Stimulated activated CD4-positive, alpha-beta T cell treated with anti-CD3 and anti-CD28 coated beads, Interleukin-4, amount 100 ng/mL, for 1 hour (primary cell): ENCODE measurements at places on chromosomes 2 and 18.

DNA sequence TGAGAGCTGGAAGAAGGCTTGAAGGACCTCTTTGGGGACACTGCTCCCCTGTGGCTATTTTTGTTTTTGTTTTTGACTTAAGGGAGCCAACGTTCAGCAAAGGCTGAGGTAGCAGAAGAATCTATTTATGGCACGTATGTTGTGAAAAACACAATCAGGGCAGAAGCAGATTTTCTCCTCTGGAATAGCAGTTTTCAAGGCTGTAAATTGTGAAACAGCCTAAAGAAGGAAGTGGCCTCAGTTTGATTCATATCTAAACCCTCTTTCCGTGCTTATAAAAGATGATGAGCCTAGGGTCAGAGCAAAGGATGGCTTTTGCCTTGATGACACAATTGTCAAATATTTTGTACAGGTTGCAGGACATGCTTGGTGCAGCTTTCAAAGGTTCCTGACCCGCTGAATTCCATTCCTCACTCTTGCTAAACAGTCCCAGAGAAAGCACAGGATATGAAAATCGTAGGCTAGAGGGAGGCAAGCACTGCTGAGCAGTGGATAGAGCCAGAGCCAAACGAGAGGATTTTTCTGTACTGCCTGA, 106.2 kb upstream of the DLX2 start:
- DNase-seq: no peak

DNA sequence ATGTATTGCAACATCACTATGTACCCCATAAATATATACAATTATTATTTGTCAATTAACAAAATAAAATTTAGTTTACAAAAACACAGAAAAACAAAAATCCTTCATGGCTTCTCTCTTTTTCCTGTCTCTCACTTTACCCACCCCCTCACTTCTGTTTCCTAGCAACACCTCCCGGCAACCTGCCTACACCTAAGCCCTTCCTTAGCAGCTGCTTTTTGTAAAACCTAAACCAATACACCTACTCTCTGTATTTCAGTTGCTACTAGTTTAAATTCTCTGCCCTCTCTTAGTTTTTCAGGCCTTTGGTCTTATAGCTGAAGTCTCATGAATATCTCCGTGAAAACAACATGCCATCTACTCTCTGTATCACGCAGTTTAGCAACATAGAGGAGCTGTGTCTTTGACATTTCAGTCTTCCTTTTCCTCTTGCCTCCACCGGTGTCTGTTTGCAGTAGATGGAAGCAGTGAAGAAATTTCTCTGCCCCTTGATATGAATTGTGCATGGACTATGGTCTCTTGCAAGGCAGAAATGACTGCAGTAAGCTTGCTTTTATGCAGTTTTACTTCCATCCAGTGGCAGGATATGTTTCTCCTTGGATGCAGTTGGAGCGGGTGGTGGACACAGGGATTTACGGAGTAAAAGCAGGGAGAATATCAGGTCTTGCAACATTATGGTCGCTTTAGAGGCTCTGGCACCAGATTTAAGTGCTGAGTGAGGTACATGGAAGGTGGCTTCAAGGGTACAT, 42.0 kb upstream of the ZDBF2 start:
- DNase-seq: no peak

GRCh38 chr2:130302164-130302886, 40.4 kb upstream of the IMP4 start:
- no peak for DNase-seq

GRCh38 chr2:163595028-163595427, 140.8 kb downstream of the FIGN start:
- no peak for DNase-seq

DNA sequence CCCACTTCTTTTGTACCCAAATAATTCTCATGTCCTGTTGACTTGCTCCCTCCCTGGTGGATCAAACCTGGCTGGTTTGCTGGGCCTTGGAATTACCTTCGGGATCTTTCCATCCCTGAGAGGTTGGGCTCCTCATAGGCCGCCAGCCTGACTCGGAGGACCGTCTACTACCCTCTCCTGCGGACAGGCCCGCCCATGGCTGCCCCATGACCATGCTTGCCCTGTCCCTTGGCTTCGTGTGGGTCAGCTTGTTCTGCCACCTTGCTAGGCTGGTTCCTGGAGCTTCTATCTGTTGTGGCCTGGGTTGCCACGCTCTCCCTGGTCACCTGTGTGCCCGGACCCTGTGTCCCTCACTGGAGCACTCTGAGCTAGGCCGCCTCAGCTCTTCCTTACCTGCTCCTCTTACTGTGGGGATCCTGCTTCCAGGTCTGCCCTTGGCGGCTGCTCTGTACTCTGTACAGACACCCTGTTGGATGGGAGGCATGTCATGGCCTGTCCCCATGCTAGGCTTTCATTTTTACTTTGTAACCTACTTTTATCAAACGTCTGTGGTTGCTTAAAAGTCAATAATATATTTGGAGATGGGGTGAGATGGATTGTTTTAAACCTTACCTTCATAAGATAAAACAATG, 29.7 kb upstream of the FHL2 start:
- DNase-seq: no peak

GRCh38 chr18:78920456-78921138, 59.0 kb upstream of the SALL3 start:
- no peak for DNase-seq

DNA sequence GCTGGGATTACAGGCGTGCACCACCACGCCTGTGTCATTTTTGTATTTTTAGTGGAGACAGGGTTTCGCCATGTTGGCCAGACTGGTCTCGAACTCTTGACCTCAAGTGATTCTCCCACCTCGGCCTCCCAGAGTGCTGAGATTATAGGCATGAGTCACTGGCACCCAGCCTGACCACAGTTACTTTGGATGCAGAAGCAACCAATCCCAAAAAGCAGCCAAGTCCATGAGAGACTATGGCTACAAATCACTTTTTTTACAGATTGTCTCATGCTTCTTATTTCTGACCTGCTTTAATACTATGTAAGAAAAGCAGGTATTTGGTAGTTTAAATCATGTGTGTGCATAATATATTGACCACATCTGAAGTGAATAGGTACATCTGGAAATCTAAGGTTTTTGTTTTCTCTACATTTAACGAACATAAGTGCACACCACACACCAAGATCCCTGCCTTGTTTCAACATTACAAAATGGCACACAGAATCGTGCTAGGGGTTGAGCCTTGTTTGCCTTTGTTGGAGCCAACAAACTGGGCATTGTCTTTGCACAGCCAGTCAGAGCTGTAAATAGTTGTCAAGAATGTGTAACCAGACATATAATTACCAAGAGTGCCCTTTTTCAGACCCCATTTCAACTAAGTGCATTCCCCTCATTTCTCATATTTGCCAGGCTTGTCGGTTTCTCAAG, 18.3 kb upstream of the MAP4K4 start:
- no peak for DNase-seq

- DNase-seq: no peak
Measured at GRCh38 chr2:204282081-204282480, 263.2 kb upstream of the PARD3B start.

GRCh38 chr2:216371721-216372702, at the start of gene MARCHF4:
MARCHF4 (minus strand) TSS chr2:216372483; CDS start chr2:216370260, 2,223 bp downstream.
- peak; percentile 73 for DNase-seq

DNA sequence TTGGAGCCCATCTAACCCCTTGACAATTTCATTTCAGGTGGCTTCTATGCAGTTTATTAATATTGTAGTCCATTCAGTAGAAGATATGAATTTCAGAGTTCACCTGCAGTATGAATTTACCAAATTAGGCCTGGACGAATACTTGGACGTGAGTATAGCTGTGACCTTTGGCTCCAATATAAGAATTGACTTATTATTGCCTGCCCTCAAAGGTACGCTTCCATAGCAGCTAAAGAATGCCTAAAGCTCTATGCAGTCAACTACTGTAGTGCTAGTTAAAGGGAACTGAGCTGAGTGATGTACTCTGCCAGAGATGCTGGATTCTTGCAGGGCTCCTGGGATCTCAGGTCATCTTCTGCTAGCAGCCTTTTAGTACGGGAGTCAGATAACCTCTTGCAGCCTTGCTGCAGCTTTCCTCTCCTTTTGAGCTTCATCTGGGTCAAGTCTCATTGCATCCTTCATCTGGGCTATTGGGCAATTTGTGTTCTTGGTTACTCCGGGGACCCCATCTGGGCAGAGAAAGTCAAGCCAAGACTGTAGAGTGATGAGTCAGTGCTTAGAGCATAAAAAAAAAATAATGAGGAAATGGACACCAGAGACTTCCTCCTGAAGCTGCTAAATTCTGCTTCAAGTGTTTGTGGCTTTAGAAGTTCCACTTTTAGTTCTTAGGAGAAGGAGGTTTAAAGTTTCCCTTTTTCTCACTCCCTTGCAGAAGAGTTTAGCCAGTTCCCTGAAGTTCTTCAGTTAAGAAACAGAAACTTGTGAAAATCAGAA, 105.6 kb downstream of the PRPF40A start:
- no peak for DNase-seq

- no peak for DNase-seq
Measured at GRCh38 chr2:85234868-85235267, 92.9 kb downstream of the TGOLN2 start.
